EL (cell line): ENCODE measurements at places on chromosomes 12 and 14.

- DNase-seq: no peak
Observed at GRCh38 chr14:61866932-61867920, 105.0 kb downstream of the SNAPC1 start.

- peak; percentile 33 for DNase-seq
Observed at GRCh38 chr12:64450711-64451486, 1.0 kb upstream of the TBK1 start.

DNA sequence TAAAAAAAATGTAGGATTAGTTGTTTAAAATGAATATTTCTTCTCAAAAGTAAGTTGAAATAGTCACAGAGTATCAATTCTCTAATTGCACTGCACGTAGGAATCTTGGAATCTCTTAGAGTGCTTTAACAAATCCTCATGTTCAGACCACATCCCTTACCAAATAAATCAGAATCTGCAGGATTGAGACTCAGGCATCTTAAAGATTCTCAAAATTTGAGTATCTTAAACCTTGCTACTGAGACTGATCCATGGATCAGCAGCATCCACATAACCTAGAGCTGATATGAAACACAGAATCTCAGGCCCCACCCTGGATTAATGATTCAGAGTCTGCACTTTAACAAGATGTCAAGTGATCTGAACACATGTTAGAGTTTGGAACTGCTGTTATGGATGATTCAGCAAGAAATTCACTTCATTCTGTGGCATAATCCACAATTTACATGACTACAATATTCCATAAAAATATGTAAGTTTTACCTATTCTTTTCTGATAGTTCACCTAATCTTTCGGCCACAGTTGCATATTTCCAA, 58.7 kb downstream of the ADAMTS20 start:
- no peak for DNase-seq

- no peak for DNase-seq
Observed at GRCh38 chr14:76257111-76257803, 105.5 kb downstream of the GPATCH2L start.

GRCh38 chr12:19548834-19549233, 109.5 kb downstream of the AEBP2 start:
- no peak for DNase-seq

DNA sequence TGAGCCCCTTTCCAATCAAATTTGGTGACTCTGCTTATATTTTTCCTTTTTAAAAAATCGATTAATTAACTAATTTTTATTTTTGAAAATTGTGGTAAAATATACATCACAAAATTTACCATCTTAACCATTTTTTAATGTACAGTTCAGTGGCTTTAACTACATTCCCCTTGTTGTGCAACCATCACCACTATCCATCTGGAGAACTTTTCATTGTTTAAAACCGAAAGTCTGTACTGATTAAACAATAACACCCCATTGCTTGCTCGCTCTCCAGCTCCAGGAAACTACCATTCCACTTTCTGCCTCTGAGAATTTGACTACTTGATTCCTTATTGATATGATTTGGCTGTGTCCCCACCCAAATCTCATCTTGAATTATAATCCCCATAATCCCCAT, 283.4 kb downstream of the C12orf75 start:
- DNase-seq: no peak

DNA sequence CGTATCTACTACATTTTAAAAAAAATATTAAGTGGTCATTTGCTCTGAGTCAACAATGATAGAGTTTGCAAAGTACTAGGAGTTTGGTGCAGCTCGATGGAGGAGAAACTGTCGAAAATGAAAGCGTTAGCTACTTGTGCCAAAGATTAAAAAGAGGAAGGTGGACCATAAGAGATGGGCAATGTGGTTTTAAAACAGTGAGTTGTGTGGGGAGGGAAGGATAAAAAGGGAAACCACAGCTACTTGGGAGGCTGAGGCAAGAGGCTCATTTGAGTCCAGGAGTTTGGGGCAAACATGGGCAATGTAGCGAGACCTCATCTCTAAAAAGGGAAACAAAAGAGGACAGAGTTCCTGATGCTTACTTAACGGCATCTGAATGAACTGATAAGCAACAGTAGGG, 18.2 kb upstream of the STRAP start:
- DNase-seq: no peak

GRCh38 chr14:69713209-69713781, 53.6 kb upstream of the SRSF5 start:
- DNase-seq: no peak

DNA sequence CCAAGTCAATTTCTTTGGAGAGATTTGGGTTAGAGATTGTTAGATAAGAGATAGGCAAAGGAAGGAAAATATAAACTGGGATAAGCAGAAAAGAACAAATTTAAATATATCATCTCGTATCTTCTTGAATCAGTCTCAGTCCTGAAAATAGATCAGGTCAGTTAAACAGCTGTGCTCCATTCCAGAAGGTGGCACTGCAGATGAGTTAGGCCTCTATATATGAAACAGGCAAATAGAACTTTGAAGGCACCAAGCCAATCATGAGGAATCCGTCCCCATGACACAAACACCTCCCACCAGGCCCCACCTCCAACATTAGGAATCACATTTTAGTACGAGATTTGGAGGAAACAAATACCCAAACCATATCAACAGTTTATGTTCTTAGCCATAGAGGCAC, 605.5 kb upstream of the USP15 start:
- no peak for DNase-seq

DNA sequence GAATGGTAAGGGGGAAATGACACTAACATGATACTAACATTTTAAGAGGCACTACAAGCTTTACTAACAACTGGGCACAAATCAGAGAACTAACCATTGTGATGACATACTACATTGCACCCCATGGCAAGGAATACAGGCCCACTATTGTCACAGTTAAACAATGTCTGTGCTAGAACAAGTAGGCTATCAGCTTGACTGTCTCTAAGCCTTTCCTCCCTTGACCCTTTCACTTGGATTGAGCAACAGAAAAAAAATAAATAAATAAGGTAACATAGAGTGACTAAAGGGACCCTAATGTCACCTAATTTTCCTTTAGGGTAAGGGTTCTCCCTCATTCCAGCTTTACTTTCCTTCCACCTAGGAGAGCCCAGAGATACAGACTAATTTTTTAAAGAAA, 4.4 kb downstream of the SLC38A2 start:
- DNase-seq: peak; percentile 29
